ENCODE measurements at places on chromosomes 12 and 14. TPM values are rescaled to one million over a fixed set of nuclear protein-coding genes. Genes with fewer than 3 reads are reported as not detected.

The ALX1 gene
- not detected for total RNA-seq

The SERPINA12 gene
- total RNA-seq, result not detected

The KLRC1 gene
- not detected for total RNA-seq

The ETV6 gene
- total RNA-seq, result 8.6 TPM

The GYS2 gene
- not detected for total RNA-seq

GRCh38 chr12:111411185-111411764, 5.6 kb downstream of the SH2B3 start:
- no peaks in the 10 kb centered on the region for H3K27me3 ChIP-seq
- peak overlapping the region; percentile 38 for H3K27ac ChIP-seq
- H3K4me3 ChIP-seq, result no peak overlapping the region

DNA sequence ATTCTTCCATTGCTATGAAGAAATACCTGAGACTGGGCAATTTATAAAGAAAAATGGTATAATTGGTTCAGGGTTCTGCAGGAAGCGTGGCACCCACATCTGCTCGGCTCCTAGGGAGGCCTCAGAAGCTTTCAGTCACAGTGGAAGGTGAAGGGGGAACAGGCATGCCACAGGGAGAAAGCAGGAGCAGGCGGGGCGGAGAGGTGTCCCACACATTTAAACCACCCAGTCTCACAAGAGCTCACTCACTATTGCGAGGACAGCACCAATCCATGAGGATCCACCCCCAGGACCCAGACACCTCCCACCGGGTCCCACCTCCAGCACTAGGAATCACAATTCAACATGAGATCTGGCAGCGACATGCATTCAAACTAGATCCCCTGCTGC, 56.0 kb upstream of the C14orf180 start:
- no peak for DNase-seq
- H3K4me3 ChIP-seq, result no peak overlapping the region
- H3K36me3 ChIP-seq, result no peaks in the 10 kb centered on the region
- H3K4me1 ChIP-seq, result no peaks in the 10 kb centered on the region
- no peak overlapping the region for H3K27ac ChIP-seq
- H3K27me3 ChIP-seq, result no peaks in the 10 kb centered on the region

DNA sequence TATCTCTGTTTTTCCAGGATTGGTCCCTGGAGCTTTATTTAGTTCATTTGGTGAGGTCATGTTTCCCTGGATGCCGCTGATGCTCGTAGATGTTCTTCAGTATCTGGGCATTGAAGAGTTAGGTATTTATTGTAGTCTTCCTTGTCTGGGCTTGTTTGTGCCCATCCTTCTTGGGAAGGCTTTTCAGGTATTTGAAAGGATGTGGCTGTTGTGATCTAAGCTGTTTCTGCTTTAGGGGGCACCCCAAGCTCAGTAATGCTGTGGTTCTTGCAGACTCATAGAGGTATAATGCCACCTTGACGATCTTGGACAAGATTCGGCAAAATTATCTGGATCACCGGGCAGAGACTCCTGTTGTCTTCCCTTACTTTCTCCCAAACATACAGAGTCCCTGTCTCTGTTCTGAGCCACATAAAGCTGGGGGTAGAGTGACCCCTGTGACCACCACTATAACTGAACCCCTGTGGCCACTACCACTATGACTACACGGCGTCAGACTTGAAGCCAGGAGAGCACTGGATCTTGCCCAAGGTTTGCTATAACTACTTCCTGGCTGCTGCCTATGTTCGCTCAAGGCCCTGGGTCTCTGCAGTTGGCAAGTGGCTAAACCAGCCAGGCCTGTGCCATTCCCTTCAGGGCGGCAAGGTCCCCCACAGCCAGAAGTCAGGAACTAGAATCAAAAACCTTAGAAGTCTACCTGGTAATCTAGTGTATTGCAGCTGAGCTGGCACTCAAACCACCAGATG, 40.9 kb downstream of the FGD4 start:
- H3K36me3 ChIP-seq, result no peaks in the 10 kb centered on the region
- no peak for DNase-seq
- no peaks in the 10 kb centered on the region for H3K27me3 ChIP-seq
- no peak overlapping the region for H3K27ac ChIP-seq
- no peaks in the 10 kb centered on the region for H3K4me1 ChIP-seq

DNA sequence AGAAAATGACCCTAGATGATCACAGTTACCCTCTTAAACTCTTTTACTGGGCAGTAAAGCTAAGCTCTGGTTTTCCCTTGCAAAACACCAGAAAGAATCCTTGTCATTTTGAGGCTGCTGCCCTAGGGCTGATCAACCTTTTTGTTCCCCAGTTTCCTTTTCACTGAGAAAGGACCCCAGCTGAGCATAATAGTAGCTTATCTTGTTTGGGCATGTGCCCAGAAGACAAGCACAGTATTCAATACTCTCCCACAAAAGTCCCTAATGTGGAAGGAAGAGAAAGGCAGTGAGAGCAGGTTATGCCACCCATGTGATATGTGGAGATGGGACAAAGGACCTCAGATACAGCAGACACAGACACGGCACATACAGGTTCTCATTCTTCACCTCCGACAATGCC, 332.6 kb upstream of the TMPO start:
- no peaks in the 10 kb centered on the region for H3K4me1 ChIP-seq
- no peaks in the 10 kb centered on the region for H3K27me3 ChIP-seq
- DNase-seq, result no peak

DNA sequence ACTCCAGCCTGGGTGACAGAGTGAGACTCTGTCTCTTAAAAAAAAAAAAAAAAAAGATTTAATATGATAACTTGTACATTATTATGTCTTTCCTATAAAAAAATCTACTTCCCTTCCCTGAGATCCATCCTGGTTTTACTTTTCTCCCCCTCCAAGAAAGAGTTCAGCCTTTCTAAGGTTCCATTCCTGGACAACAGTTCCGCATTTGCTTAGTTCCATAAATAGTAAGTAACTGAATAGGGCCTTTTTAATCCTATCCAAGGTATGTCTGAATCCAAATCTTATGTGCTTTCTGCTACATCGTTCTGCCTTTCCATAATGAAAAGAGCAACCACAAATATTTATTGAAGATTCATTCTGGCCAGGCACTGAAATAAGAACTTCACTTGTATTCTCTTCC, 187.8 kb downstream of the DACT1 start:
- H3K4me3 ChIP-seq, result no peak overlapping the region
- no peaks in the 10 kb centered on the region for H3K4me1 ChIP-seq
- H3K27me3 ChIP-seq, result no peaks in the 10 kb centered on the region
- no peaks in the 10 kb centered on the region for H3K36me3 ChIP-seq
- H3K27ac ChIP-seq, result no peak overlapping the region
- no peak for DNase-seq

GRCh38 chr12:26767116-26767515, 65.9 kb downstream of the ITPR2 start:
- DNase-seq, result no peak
- H3K27ac ChIP-seq, result no peak overlapping the region
- no peaks in the 10 kb centered on the region for H3K4me1 ChIP-seq
- H3K27me3 ChIP-seq, result no peaks in the 10 kb centered on the region
- H3K4me3 ChIP-seq, result no peak overlapping the region

DNA sequence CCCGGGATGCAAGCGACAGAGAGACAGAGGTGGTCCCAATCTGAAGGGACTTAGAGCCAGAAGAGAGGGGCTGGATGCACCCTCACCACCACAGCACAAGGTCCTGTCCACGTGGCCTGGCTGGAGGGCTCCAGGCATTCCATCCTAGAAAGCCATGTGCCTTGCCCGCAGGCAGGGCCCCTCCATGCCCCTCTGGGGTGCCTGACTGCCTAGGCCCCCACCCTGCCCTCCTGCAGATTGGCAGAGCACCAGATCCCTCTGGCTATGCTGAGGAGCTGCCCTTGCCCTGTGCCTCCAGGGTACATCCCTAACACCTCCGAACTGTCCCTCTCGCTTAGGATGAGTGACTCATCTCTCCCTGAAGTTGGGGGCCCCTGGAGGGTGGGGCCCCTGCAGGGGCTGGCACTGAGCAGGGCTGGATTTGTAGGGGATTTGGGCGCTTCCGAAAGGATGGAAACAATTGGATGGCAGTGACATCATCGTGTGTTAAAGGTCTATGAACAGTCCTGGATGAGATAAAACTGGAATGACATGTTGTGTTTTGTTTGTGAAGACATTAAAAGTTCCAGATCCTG, 50.9 kb downstream of the CHGA start:
- H3K27me3 ChIP-seq, result no peaks in the 10 kb centered on the region
- no peaks in the 10 kb centered on the region for H3K36me3 ChIP-seq
- peaks cover 22% of the 10 kb centered on the region for H3K4me1 ChIP-seq

DNA sequence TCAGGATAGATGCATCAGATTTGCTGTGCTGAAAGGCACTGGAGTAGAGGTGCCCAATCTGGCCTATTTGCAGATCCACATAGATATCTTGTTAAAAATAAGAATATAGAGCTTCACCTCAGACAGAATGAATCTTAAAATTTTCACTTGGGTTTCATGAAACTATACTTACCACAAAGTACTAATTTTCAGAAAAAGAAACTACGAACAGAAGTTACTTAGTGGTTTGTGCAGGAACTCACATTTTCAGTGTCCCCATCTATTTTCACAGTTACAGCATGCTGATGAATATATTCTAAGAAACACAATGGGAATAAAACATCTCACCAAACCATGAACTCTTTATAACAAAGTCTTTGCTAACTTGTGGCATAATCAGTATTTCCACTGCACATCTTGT, 449.4 kb downstream of the RERGL start:
- no peak overlapping the region for H3K4me3 ChIP-seq
- H3K4me1 ChIP-seq, result no peaks in the 10 kb centered on the region
- H3K36me3 ChIP-seq, result no peaks in the 10 kb centered on the region
- H3K27me3 ChIP-seq, result no peaks in the 10 kb centered on the region
- no peak overlapping the region for H3K27ac ChIP-seq

GRCh38 chr14:99249389-99249788, 22.6 kb downstream of the BCL11B start:
- no peak overlapping the region for H3K4me3 ChIP-seq
- H3K4me1 ChIP-seq, result no peaks in the 10 kb centered on the region
- H3K27ac ChIP-seq, result no peak overlapping the region
- DNase-seq, result no peak

- DNase-seq, result no peak
- H3K36me3 ChIP-seq, result no peaks in the 10 kb centered on the region
- no peak overlapping the region for H3K4me3 ChIP-seq
- H3K4me1 ChIP-seq, result no peaks in the 10 kb centered on the region
- H3K27ac ChIP-seq, result no peak overlapping the region
Measured at GRCh38 chr14:88866305-88866704, 41.9 kb downstream of the TTC8 start.

DNA sequence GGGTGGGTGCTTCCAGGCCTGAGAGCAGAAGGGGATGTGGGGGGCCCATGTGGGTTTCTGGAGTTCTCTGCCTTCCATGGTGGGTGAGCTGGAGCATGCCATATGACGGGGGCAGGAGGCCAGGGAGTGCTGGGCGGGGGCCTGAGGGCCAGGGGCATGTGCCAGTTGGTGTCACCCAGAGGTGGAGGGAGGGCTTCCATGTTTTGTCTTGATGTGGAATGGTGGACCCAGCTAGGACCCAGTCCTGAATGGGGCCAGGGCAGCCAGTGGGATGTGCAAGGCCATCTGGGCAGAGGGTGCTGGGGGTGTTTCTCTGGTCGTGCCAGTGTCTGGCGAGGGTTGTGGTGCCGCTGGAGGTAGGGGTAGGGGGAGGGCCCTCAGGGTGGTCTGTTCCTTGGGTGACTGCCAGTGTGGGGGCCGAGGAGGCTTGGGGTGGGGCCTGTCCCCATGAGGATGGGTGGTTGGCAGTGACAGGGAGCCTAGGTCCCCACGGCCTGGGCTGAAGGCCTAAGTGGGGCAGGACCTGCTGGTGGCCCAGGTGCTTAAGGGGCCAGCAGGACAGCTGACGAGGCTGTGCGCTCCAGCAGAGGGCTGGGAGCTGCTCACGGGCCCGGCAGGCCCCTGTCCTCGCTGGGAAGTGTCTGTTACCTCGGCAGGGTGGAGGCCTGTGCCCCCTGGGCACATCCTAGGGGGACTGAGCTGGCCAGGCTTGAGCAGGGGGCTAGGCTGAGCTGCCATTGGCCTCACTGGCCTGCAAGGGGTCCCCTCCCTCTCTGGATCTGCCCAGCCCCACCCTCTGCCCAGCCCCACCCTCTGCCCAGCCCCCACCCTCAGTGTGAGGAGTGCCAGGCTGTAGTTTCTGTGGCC, 26.8 kb downstream of the CEP170B start:
- no peak overlapping the region for H3K27ac ChIP-seq
- peak; percentile 16 for DNase-seq
- H3K27me3 ChIP-seq, result no peaks in the 10 kb centered on the region

- no peaks in the 10 kb centered on the region for H3K27me3 ChIP-seq
- peaks cover 4% of the 10 kb centered on the region for H3K4me1 ChIP-seq
- H3K4me3 ChIP-seq, result no peak overlapping the region
- no peaks in the 10 kb centered on the region for H3K36me3 ChIP-seq
Measured at GRCh38 chr14:42222924-42223471, 616.3 kb downstream of the LRFN5 start.

DNA sequence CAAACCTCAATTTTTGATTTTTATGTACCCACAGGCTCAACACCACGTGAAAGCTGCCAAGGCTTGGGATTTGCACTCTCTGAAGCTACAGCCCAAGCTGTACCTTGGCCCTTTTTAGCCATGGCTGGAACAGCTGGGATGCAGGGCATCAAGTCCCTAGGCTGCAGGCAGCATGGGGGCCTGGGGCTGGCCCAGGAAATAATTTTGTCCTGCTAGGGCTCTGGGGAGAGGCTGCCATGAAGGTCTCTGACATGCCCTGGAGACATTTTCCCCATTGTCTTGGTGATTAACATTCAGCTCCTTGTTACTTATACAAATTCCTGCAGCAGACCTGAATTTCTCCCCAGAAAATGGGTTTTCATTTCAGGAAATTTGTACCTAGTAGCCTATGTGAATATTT, 103.7 kb downstream of the SCAF11 start:
- no peaks in the 10 kb centered on the region for H3K36me3 ChIP-seq
- no peaks in the 10 kb centered on the region for H3K4me1 ChIP-seq
- H3K4me3 ChIP-seq, result no peak overlapping the region
- H3K27me3 ChIP-seq, result no peaks in the 10 kb centered on the region

GRCh38 chr14:23101986-23102625, 2.7 kb downstream of the CIROP start:
- H3K4me1 ChIP-seq, result no peaks in the 10 kb centered on the region
- H3K27ac ChIP-seq, result no peak overlapping the region
- H3K27me3 ChIP-seq, result no peaks in the 10 kb centered on the region
- no peak for DNase-seq
- H3K36me3 ChIP-seq, result no peaks in the 10 kb centered on the region
- no peak overlapping the region for H3K4me3 ChIP-seq

DNA sequence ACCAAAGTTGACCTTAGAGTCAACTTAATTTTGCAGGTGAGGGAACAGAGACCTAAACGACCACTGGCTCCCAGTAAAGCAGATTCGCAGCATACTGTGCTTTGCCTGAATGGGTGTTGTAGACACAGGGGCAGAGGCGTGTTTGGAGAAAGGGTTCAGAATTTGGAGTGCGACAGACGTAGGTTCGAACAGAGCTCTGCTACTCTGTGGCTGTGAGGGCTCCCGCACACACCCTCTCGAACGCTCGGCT, 243 bp upstream of the TOMM20L start:
- H3K27me3 ChIP-seq, result no peaks in the 10 kb centered on the region
- peak overlapping the region; percentile 74 for H3K27ac ChIP-seq
- H3K4me3 ChIP-seq, result peak overlapping the region; percentile 24
- DNase-seq, result no peak
- no peaks in the 10 kb centered on the region for H3K36me3 ChIP-seq

Measured in uterus (tissue), 4 donors.